ENCODE measurements at places on chromosomes 3 and 15. TPM values are rescaled to one million over a fixed set of nuclear protein-coding genes. Genes with fewer than 3 reads are reported as not detected.

CYP8B1 gene
- total RNA-seq = 0.12 TPM

ANKDD1A gene
- total RNA-seq = 8.1 TPM

EIF2A gene
- 126 TPM for total RNA-seq

CFAP92 gene
- 3.6 TPM for total RNA-seq

ALDH1A3 gene
- 248 TPM for total RNA-seq

CRYGS gene
- total RNA-seq = 4.3 TPM

PRTG gene
- not detected for total RNA-seq

SKOR1 gene
- total RNA-seq = 0.81 TPM

CHRFAM7A gene
- 7.4 TPM for total RNA-seq

SLC33A1 gene
- total RNA-seq = 23.3 TPM

ABI3BP gene
- 0.15 TPM for total RNA-seq

PSTPIP1 gene
- 0.79 TPM for total RNA-seq

CEMIP gene
- 3.5 TPM for total RNA-seq

Data from HCT116 (cell line).